ENCODE measurements at places on chromosomes 7 and 10.

DNA sequence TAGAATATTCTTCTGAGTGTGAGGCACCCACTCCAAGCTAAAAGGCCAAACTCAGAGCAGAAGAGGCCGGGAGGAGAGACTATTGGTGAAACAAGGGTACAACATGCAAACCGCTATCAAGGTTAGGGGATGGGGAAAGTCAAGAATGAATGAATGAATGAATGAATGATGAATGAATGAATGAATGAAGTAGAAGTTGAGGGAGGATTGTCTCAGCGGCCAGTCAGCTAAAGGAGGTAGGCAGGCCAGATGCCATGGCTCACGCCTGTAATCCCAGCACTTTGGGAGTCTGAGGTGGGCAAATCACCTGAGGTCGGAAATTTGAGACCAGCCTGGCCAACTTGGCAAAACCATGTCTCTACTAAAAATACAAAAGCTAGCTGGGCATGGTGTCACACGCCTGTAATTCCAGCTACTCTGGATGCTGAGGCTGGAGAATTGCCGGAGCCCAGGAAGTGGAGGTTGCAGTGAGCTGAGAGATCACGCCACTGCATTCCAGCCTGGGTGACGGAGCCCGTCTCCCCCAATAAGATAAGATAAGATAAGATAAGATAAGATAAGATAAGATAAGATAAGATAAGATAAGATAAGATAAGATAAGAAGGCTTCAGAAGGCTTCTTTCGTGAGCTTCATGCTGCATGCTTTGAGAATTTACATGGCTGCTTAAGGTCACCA, 250.8 kb downstream of the CCDC3 start:
- no peak for DNase-seq

- DNase-seq: no peak
Measured at GRCh38 chr10:121501796-121502195, 96.4 kb downstream of the FGFR2 start.

GRCh38 chr7:2031451-2031845, 201.3 kb downstream of the MAD1L1 start:
- DNase-seq: no peak

DNA sequence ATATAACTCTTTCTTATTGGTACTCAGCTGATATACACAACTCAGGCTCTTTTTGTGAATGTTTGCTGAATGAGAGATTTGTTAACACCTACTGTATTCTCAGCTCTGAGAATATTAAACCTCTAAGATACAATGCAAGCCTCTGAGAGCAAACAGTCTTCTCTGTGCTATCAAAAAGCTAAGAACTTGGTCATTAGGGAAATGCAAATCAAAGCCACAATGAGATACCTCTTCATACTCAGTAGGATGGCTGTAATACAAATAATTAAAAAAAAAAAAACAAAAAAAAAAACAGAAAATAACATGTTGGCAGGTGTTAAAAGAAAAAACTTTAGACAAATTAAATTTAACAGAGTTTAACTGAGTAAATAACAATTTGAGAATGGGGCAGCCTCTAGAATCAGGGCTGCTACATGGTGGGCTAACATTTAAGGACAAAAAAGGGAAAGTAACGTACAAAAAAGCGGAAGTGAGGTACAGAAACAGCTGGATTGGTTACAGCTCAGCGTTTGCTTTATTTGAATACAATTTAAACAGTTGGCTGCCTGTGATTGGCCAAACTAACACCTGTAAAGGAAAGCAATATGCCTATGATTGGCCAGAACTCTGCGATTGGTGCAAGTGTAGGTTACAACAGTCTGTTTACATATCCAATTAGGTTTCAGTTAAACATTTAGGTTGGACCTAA, 14.8 kb upstream of the MTURN start:
- DNase-seq: no peak

- no peak for DNase-seq
Measured at GRCh38 chr7:2063563-2064260, 169.0 kb downstream of the MAD1L1 start.

DNA sequence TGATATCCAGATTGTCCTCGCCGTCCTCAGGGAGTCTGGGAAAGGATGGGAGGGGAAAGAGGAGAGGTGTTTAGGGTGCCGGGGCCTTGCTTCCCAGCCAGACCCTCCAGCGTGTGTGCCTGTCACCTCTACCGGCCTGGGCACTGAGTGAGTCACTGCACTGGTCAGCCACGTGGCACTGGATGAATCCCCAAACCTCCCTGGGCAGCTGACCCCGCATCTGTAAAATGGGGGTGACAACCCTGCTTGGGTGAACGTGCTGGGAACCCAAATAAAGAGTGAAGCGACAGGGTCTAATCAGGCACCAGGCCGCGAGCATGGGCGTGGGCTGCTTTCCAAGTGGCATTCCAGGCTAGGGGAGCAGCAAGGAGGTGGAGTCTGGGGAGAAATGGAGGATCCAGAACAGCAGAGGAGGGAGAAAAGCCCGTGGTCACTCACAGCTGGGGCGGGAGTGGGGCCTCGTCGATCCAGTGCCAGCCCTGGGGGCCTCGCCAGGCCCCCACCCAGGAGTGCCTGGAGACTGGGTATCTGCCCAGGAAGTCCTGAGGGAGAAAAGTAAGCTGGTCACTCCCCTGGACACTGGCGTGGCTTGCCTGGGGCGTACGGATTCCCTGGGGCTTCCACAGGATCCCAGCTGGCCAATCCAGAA, 29.7 kb downstream of the KLRG2 start:
- no peak for DNase-seq

DNA sequence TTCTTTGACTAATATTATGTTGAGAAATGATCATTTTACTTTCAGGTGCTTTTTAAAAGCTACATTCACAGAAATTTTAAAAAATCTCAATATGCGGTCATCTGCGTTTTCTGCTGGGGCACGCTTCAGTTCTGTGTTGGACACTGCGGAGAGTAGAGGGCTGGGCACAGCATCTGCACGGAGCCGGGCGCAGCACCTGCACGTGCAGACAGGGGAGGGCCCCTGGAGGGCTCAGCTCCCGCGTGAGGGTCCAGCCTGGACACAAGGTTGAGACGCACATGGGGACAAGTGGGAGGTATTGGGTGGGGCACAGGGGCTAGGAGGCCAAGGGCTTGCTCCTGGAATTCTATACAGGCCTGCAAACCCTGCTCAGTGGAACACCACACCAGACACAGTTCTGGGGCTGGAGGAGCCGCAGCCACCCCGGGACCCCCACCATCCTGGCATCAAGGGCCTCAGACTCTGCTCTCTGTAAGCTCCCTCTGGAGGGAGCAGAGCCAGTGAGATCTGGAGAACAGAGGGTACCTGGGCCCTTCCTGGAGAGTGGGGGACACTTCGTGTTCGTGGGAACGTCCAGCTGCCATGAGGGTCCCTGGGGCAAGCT, 20.4 kb upstream of the FAM20C start:
- DNase-seq: no peak

- DNase-seq: no peak
Measured at GRCh38 chr10:122055252-122055651, 66.3 kb downstream of the TACC2 start.

GRCh38 chr7:39464350-39465054, 101.7 kb upstream of the YAE1 start:
- no peak for DNase-seq

GRCh38 chr7:140671966-140672365, 779 bp upstream of the ADCK2 start:
- no peak for DNase-seq

GRCh38 chr10:11525503-11525902, 85.9 kb downstream of the USP6NL start:
- no peak for DNase-seq

- DNase-seq: no peak
Measured at GRCh38 chr10:80896959-80897358, 359.3 kb downstream of the SH2D4B start.

DNA sequence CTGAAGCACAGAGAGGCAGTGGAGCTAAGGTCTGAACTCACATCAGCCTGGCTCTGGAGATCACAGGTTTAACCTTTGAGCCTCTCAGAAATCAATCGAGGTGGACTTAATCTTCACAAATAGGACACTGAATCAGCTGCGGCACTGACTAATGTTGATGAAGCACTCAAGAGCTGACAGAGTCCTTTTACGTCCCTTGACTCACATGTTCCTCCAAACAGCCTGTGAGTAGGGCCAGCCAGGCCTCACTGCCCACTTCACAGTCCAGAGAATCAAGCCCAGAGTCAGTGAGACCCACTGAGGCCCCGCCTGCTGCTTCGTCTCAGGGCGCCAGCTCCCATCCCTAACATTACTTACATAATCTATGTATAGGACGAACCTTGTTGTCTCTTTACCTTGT, 63.1 kb downstream of the TNS3 start:
- no peak for DNase-seq

- no peak for DNase-seq
Measured at GRCh38 chr7:65967361-65968155, 14.5 kb downstream of the GUSB start.

- DNase-seq: no peak
Measured at GRCh38 chr10:74434547-74434946, 283.5 kb downstream of the ADK start.

GRCh38 chr7:95394370-95394769, 1.8 kb downstream of the PON3 start:
- DNase-seq: no peak

DNA sequence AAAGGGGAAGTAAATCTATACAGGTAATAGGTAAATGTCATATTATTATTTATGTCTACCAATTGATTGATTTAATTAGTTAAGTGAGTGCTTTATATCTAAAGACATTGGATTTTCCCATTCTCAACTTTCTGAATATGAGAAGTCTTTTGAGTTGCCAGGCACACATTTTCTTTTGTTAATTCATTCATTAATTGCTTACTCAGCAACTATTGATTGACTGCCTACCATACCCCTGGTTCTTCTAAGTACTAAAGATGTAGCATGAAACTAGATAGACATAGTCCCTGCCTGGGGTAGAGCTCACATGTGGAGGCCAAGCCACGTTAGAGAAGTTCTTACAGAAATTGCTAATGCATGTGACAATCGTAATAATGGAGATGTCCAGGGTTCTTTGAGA, 253.1 kb upstream of the LYZL1 start:
- no peak for DNase-seq

- DNase-seq: peak; percentile 68
Measured at GRCh38 chr7:102431617-102432298, 1.6 kb upstream of the ORAI2 start.

DNA sequence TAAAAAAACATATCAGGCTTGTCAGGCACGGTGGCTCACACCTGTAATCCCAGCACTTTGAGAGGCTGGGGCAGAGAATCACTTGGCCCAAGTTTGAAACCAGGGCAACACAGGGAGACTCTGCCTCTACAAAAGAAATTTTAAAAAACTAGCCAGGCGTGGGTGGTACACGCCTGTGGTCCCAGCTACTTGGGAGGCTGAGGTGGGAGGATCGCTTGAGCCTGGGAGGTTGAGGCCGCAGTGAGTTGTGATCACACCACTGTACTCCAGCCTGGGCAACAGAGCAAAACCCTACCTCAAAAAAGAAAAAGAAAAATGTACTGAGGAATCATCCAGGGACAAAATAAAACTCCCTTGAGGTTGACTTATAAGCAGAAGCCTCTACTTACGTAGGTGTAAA, 149.9 kb upstream of the KLF14 start:
- DNase-seq: no peak

DNA sequence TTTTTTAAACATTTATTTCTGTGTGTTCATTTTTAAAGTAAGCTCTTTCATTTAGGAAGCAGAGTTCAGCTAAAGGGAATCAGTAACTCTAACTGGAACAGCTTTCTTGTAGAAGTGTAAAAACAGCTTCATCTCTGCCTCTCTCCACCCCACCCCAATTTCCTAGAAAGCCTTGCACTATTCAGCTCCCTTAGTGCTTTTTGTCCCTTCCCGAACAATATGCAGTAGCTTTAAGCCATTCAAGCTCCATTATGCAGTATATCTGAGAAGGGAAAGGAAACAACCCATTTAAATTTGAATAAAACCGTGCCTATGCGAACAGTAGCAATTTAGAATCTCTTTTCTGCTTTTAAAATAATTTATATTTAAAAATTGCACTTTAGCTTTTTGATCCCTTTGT, 134.5 kb downstream of the TRIL start:
- no peak for DNase-seq

GRCh38 chr7:151243408-151244195, 4.9 kb downstream of the SMARCD3 start:
- peak; percentile 24 for DNase-seq

DNA sequence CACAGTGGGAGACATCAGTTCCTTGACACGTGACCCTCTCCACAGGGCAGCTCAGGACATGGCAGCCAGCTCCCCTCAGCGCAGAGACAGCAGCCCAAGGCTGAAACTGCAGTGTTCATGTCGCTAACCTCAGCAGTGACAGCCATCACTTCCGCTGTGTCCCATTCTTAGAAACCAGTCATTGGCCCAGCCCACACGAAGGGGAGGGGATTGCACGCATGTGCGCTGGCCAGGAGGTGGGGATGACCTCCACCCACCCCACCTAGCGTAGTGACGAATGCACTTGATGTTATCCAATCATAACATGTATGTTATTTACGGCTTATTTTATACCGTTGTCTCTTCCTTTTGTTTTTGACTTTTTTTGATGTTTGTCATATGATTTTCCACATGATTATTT, 36.9 kb upstream of the EGFR start:
- DNase-seq: no peak

- DNase-seq: no peak
Measured at GRCh38 chr7:157392256-157393037, 55.6 kb downstream of the DNAJB6 start.

- peak; percentile 99 for DNase-seq
Measured at GRCh38 chr7:69962186-69963065, 364.2 kb downstream of the AUTS2 start.

DNA sequence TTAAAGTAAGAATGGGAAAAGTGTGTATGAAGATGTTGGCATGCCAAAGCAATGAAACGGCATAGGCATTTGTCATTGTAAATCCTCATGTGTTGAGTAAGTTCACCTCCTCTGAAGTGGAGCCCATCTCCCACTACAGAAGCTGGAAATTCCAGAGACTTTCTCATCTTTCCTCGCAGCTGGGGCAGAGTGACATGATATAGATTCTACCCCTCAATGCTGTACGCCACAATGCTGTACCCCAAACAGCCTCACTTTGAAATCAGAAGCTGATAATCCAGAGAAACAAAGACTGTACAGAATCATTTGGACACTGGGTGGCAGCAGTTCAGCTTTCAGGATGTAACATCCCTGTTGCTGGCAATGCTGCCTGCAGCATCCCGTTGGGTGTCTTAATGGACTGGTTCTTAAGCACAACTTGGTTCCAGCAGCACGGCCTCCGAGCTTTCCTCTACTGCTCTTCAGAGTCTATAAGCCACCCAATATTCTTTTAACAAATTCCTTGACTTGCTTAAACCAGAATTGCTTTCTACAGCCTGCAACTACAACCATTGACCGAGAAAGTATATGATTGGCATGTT, 18.8 kb downstream of the ZC3HAV1L start:
- DNase-seq: peak; percentile 34

DNA sequence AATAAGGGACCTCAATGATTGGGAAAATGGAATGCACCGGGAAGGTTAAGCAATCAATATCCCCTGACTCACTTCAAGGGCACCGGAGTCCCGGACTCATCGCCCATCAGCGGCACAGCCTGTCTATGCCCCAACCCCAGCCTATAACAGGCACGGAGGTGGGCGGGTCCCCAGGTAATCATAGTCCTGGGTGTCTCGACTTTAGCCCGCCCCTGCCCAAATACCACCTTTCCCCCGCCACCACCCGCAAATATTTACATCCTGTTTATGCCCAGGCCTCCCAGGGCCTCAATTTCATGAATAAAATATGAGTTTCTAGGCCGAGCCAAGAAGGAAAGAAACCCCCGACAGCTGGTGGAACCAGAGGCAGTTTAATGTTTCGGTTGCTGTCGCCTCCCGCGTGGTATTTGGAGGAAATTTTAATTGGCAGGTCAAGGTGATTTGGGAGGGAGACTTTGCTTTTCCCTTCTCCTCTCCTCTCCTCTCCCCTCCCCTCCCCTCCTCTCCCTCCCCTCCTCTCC, 15.6 kb upstream of the RFC2 start:
- DNase-seq: peak; percentile 87

Data from DMS79 treated with DMSO at 0.1 percent for 48 hours (cell line).